ENCODE measurements at places on chromosomes 2 and 18.

GRCh38 chr2:72138921-72139381, 8.7 kb downstream of the CYP26B1 start:
- DNase-seq = no peak

GRCh38 chr2:146523196-146523595, 1321.6 kb upstream of the ACVR2A start:
- DNase-seq = no peak

GRCh38 chr2:208722731-208723130, 316.1 kb downstream of the PTH2R start:
- DNase-seq = no peak

- DNase-seq = no peak
These were observed 5.2 kb downstream of the ZFP36L2 start for GRCh38 chr2:43221124-43221762.

GRCh38 chr18:8662560-8663255, 42.6 kb upstream of the MTCL1 start:
- DNase-seq = no peak

DNA sequence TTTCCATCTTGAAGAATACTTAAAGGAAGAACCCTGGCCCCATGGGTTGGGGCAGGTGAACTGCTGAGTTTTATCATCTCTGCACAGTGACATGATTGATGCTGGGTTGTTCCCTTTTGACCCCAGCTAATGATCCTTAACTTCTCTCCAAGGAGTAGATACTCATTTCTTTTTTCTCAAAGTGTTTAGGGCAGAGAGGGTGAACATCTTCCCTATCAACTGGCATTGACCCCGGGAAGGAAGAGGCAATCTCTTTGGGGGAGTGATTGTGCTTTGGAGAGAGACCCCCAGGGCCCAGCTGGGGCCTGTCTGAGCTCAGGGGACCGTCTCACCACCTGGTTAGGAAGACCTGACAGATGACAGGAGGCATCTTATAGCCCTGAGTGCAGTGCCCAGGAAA, 190.6 kb downstream of the FHOD3 start:
- DNase-seq = no peak

DNA sequence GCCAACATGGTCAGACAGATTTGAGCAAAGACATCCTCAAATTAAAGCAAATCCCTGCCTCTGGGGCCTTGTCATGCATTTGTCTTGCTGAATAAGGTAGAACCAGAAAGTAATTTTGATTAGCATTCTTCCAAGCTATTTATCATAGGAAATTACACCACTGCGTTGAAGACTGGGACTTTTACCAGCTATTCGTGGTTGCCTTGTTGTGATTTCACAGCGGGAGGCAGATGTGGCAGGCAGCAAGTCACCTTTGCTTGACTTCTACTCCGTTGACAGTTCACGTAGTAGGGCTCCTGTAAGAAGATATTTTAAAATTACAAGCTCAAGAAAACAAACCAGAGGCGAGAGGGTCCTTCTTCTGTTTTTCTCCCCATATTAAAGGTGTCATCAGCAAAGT, 80.6 kb downstream of the EN1 start:
- DNase-seq = no peak

GRCh38 chr18:26826656-26827235, 38.8 kb downstream of the AQP4 start:
- no peak for DNase-seq

- DNase-seq = no peak
These were observed 58.1 kb downstream of the NCKAP1 start for GRCh38 chr2:182980115-182980514.

DNA sequence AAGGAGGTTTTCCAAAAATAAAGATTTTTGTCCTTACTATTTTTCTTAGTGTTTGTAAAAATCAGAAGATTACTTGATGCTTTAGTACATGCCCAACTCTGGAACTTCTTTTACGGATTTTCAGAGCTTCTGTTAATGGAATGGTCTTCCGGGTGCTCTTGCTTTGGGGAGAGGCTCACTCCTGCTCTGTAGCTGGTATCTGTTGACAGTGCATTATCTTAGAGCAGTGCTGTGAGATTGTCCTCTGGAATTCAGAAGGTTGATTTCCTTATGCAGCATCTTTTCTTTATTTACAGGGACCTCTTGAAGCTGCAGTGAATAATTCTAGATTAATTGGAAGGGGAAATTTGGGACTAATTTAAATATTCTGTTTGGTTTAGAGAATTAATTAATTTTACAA, 4.6 kb downstream of the MAPRE2 start:
- DNase-seq = no peak

DNA sequence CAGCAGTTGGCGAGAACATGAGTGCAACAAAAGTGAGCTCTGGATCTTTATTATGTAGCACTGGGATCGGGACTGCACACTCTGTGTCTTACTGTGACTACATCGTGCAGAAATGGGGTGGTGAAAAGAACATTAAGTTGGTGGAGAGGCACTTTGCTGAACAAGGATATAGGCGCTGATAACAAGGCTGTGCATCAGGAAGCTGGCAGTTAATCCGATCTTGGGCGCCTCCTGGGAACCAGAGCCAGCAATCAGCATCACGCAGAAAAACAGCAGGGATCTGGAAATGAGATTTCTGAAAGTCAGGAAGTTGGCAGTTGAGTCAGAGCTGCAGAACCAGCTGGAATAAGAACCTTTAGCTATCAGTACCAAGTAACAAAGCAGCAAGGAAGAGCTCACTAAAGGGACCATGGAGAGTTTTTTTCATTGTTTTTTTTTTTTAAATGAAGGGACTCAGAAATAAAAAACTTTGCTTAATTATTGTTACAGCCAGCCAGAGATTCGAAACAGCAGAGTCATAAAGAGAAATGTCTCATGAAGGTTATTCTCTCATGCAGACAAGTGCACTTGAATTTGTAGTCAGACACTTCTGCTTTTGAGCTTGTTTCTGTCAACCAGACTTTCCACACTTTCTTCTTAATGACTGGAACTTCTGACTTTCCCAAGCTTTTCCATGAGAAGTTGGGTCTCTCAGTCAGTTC, 22.8 kb upstream of the MYO3B start:
- DNase-seq = no peak

- DNase-seq = no peak
These were observed 6.0 kb downstream of the RETREG2 start for GRCh38 chr2:219184121-219184520.

- DNase-seq = no peak
These were observed 19.8 kb downstream of the ORC2 start for GRCh38 chr2:200943527-200944105.

DNA sequence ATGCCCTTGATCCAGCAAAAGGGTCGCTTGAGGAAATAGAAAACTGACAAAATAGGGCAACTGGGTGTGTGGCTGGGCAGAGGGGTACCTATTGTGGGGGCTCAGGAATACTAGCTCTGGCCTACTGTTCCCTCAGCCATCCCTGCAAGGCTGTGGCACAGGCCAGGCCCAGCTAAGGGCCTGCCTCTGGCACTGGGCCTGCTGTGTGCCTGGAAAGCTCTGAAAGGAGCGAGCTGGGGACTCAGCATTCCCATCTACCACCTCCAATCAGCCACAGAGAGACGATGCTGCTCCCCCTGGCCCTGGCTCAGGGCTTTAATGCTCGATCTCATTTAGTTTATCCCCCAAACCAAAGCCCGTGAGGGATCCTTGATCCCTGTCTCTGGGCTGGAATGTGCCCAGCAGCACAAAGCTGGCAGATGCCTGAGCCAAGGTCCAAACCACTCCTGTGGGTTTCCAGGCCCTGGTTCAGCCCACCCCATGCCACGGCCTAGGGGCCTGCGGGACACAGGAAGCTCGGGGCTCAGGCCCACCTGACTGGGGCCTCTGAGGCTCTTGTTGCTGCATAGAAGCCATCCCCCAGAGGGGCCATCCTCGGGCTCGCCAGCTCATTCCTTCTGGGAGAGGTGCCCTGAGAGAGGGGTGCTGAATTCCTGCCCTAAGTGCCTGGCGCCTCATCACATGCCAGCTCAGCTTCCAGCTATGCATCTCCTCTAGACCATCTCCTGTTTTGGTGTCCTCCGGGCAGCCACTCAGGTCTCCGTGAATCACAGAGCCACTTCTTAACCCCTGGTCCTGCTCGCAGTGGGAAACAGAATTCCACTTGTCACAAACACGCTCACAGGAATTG, 43.0 kb upstream of the KCNF1 start:
- no peak for DNase-seq

DNA sequence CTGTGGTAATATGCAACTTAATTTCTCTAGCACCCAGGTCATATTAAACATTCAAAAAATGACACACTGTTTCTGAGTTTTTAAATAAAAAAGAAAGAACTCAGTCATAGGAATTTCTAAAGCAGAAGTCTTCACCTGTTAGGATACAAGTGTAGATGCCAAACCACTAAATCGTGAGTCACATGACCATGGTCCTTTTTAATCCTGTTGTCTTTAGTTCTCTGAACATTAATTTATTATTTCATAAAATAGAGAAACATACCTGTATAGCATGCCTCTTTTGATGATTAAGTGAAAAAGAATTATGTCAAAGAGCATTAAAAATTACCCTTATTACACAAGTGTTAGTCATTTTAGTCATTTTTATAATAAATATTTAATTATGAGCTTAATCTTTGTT, 398.8 kb downstream of the CCDC85A start:
- DNase-seq = no peak

GRCh38 chr18:9095297-9096006, 7.0 kb upstream of the NDUFV2 start:
- no peak for DNase-seq

GRCh38 chr2:39266916-39267434, 23.2 kb upstream of the CDKL4 start:
- DNase-seq = no peak

GRCh38 chr2:134231301-134231964, 22.4 kb upstream of the MGAT5 start:
- no peak for DNase-seq

DNA sequence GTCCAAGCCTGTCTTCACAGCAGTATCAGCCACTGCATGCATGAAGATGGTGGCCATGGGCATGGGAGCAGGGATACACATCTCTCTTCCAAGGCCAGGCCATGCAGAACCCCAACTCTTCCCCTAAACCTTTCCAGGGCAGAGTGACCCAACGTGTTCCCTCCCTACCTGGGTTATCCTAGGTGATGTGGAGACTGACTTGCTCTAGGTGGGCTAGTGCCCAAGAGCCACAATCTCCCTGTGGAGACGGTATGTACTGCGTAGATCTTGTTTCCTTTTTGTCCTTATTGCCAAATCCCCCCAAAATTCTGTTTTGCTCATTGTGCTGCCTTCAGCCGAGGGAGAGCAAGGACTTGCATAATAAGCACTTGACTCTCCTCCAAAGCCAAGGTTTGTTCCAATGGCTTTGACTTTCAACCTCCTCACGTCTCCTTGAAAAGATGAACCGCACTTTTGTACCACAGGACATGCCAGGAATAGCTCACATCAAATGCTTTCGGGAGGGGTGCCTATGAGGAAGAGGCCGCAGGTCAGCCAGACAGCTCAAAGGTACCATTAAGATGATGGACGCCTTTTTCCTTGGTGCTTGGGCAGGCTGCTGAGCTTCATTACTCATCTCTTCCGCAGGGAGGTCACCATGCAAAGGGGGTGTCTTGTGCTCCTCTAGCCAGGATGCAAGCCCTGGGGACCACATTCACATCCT, 76.2 kb upstream of the GLI2 start:
- DNase-seq = no peak

GRCh38 chr2:170165129-170165528, 12.8 kb upstream of the MYO3B start:
- DNase-seq = no peak

DNA sequence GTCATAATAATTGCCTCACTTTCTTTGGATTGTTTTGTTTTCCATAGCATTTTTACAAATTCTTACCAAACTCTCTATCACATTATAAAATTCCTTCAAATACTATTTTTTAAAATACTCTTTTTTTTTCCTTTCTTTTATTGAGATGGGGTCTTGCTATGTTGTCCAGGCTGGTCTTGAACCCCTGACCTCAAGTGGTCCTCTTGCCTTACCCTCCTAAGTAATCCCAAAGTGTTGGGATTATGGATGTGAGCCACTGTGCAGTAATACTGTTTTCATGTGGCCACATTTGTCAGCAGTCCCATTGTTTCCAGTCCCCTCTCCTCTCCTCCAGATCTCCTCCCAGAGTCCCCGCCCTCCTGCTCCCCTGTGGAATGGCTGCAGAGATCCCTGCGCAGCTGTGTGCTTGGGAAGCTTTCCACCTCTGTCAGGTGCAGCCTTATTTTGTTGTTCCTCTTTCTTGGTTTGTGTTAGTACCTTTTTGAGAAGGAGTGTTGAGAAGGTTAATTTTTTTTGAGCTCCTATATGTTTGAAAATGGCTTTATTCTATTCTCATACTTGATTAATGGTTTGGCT, 227.3 kb downstream of the LOXHD1 start:
- no peak for DNase-seq

GRCh38 chr2:128290356-128290755, 28.3 kb downstream of the HS6ST1 start:
- DNase-seq = no peak

DNA sequence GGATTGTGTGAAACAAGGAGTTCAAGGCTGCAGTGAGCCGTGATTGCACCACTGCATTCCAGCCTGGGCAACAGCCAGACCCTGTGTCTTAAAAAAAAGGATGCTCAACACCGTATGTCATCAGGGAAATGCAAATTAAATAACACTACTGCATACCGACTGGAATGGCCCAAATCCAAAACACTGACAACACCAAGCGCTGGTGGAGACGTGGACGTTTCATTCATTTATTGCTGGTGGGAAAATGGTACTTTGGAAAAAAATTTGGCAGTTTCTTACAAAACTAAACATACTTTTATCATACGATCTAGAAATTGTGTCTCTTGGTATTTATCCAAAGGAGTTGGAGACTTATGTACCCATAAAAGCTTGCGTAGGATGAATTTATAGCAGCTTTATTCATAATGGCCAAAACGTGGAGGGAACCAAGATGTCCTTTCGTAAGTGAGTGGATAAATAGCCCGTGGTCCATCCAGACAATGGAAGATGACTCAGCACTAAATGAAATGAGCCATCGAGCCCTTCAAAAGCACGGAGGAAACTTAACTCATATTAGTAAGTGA, 24.2 kb downstream of the NEU4 start:
- no peak for DNase-seq

DNA sequence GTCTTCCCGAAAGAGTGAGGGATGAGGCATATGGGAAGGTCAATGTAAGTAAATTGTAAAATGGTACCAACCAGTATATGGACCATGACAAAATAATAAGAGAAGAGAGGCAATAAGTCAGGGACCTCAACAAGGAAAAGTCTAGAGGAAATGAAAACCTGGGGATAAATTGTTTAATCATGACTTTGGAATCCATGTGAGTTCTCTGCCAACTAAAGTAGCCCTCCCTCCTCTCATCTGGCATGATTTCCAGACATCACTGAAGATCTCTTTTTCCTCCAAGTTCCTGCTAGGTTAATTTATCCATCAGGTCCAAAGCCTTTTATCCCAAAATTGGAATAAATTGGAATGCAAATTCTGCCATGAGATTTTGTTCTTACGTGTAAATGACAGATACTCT, 417.9 kb downstream of the NRXN1 start:
- DNase-seq = no peak

DNA sequence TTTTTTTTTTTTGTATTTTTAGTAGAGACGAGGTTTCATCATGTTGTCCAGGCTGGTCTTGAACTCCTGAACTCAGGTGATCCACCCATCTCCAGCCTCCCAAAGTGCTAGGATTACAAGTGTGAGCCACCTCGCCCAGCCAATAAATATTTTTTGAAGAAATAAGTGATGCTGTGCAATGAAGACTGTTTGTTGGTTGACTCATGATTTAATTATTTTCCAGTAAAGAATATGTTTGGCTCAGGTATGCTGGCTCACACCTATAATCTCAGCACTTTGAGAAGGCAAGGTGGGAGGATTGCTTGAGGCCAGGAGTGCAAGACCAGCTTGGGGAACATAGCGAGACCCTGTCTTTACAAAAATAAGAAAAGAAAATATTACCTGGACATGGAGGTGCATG, 41.8 kb upstream of the LPIN2 start:
- DNase-seq = no peak
